ENCODE measurements at places on chromosomes 2 and 18.

DNA sequence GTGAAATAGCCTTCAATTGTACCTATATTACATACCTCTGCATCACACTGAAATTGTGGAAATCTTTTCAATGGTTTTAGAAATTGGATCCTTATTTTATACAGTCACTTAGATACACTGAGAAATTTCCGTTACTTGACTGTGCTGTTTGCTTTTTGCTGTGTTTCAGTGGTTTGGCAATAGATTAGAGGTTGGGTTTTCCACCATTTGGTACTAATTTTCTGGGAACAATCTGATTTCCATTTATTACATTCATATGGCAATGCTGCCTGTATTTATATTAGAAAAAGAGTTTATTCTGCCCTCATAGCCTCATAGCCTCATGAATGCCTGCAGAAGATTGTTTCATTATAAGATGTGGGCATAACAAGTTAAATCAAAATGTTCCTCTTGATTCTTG lies 285.0 kb downstream of the GULP1 start:
- DNase-seq: no peak

DNA sequence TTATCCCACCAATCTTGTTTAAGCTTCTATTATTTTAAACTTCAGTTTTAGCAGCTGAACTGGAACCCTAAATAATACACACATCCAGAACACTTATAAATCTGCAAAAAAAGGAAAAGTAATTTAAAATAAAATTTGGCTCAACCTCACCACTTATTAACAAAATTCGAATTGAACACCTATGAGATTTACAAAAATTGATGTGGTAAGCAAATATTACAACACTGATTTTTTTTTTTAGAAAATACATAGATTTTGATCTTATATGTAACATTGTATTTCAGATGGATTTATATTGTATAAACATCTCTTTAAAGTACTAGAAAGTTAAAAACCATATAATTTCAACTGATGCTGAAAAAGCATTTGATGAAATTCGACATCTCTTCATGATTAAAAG lies 81.3 kb upstream of the DYNAP start:
- DNase-seq: no peak

DNA sequence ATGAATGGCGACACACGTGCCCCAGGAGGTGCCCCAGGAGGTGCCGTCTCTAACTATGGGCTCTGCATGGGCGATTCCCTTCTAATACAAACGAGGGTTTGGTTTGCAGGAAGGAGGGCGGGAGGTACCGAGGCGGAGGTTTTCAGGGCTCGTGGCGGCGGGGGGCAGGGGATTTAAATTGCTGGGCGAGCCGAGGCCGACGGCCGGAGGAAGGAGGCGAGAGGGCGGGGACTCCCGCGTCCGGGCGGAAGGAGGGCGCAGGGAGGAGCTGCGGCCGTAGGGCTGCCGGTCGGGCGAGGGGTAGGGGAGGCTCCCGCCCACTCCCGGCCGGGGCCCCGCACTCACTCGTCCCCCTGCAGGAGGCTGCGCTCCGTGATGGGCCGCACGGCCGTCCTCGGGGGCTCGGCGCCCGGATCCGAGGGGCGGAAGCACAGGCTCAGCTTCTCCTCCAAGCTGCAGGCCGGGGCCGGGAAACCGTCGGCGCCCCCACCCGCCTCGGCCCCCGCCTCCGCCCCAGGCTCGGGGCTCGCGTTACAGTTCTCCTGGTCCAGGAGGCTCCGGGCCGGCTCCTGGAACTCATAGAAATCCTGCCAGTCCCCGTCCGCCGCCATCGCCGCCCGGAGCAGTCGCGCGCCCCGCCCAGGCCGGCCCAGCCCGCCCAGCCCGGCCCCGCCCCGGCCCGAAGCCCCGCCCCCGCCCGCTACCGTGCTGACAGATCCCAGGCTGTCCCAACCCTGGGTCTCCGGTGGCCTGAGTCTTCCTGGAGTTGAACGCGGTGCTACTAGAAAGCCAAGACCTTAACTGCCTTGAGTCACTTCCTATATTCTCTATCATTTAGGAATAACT lies at the start of gene FEZ2:
FEZ2 (minus strand) TSS at position 637 of the 846 bp plus-strand sequence; CDS start at position 611, 26 bp downstream.
- DNase-seq: peak; percentile 44

DNA sequence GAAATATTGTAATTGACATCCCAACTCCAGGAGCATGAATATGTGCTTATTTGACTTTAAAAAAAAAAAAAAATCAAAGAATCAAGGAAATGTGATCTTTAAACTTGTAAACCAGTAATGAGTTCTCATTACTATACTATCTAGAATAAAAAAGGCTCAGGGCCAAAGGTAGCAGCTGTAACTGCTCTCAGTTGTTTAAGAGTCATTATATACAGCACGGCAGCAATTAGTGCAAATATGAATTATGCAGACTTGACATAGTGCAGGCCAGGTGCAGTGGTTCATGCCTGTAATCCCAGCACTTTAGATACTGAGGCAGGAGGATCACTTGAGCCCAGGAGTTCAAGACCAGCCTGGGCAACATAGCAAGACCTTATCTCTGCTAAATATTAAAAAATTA lies 125.7 kb upstream of the TTC39C start:
- no peak for DNase-seq

GRCh38 chr2:40160751-40161218 lies 291.1 kb downstream of the SLC8A1 start:
- no peak for DNase-seq

GRCh38 chr2:187174582-187174981 lies 273.5 kb downstream of the CALCRL start:
- DNase-seq: no peak

- no peak for DNase-seq
Measured at GRCh38 chr2:109341355-109342255, 212.6 kb downstream of the SH3RF3 start.

DNA sequence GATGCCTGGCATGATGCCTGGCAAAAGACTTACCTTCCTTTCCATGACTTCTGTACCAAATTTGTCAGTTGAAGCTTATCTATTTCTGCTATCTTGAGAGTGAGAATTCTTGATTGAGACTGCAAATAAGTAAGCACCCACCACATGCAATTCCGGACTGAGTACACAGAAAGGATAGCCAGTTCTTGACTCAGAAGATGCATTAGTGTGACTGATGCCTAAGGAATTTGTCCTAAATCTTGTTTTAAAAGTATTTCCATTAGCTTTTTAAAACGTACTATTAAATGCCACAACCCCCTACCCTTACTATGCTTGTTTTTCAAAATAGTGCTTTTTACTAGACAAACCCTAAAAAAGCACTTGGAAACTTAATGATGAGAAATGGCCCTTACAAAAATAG lies 545 bp downstream of the MPP4 start:
- no peak for DNase-seq

All from T47D (cell line).